ENCODE measurements at places on chromosomes 3 and 15.

DNA sequence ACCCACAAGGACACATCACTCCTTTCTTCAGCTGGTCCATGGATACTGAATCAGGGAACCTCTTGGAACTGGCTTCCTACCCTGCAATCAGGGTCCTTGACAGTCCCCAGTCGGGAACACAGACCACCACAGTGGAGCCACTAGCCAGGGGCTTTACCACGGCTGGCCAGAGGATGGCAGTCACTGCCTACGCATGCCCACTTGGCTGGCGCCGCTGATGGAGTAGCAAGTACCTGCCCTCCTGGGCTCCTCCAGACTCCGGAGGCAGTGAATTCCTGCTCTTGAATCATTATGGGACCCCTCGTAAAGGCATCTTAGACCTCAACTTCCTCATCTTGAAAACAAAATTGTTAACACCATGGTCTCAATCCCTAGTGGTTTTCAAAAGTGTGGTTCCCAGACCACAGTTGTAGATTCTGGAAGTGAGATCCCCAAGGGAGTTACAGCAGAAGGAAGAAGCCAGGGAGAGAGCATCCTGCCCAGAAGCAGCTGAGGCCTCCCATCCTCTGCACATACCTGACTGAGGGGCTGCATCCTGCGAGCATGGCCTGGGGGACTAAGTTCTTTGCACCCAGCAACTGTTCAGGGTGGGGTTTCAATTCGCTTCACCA is 9.1 kb upstream of the SKIC8 start:
- DNase-seq: peak; percentile 67

DNA sequence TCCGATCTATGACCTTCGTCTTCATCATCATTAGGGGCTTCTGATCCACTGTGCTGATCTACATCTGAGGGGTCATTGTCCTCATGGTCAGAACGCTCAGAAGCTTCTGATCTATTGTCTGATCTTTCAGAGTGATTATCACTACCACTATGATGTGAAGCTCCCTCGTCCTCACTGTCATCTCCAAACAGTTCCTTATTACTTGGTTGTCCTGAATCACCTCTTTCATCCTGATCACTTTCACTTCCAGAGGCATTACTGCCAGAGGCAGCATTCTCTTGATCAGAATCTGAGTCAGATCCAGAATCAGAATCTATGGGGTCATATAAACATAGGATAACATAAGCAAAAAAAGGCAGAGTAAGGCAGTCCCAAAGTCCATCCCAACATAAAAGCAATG is 5.4 kb downstream of the LEO1 start:
- no peak for DNase-seq

DNA sequence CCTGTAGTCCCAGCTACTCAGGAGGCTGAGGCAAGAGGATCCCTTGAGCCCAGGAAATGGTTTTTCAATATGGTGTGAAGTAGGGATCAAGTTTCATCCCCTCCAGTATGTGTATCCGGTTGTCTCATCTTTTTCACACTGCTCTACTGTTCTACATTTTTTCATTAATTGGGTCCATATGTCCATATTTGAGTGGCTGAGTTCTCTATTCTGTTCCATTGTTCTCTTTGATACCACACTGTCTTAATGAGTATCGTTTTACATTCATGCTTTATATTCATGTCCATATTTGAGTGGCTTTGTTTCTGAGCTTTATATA is 81.6 kb upstream of the LRRFIP2 start:
- no peak for DNase-seq

DNA sequence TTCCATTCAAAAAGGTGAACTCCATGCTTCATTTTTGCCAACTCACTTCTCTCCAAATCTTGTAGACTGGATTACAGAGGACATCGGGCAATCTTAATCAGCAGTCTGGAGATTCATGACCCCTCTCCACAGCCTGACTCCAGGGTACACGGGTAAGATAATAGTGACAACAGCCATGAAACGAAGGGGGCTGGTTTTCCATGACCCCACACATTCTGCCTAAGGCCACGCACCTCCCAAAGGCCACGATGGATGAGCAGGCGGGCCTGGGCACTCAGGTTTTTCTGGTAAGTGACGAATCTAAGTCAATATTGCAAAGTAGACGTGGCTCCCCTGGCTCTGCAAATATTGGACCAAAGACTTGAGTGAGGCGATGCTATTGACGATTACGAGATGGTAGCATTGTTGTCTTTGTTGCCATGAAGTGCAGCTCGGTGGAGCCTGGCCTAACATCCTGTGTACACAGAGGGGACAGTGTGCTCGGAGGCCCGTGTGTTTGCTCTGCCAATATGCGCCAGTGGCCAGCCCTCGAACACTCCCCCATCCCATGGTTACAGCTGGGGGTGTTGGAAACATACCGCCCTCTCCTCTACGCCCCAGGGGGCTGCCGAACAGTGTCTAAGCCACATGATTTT is 119.1 kb downstream of the OPA1 start:
- DNase-seq: no peak

- DNase-seq: no peak
Measured at GRCh38 chr3:141346418-141346817, 21.9 kb upstream of the ZBTB38 start.

GRCh38 chr15:79849789-79850188 is 47.0 kb downstream of the MTHFS start:
- peak; percentile 20 for DNase-seq

DNA sequence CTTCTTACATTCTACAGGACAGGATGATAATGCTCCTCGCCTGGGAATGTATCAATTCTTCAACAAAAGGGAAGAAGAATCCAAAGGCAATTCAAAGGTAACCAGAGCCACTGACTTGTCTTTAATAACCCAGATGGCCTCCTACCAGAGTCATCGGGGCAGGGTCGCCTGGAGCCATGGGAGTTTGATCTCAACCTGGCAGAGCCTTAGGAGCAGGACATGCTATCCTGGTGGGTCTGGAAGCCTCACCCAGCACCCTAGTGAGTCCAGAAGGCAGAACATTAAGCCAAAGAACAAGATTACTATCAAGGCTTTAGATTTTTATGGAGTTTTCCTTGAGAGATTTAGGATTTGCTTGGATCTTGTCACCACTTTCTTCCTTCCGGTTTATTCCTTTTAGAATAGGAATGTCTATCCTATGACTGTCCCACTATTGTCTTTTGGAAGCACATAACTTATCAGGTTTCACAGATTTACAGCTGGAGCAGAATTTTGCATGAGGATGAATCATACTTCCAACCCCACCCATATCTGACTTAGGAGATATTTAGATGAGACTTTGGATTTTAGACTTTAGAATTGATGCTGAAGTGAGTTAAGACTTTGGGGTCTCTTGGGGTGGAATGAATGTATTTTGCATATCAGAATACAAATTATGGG is 330.3 kb upstream of the GOLIM4 start:
- no peak for DNase-seq
